Cardiac muscle cell (in vitro differentiated cells and primary cell): ENCODE measurements at places on chromosomes 6 and 20. TPM values are rescaled to one million over a fixed set of nuclear protein-coding genes. Genes with fewer than 3 reads are reported as not detected.
A peak's percentile ranks its signal among the peaks of the same experiment; 100 is the strongest.

- H3K4me3 ChIP-seq = peak overlapping the region; percentile 75
- DNase-seq = peak; percentile 31
- peaks cover 19% of the 10 kb centered on the region for H3K4me1 ChIP-seq
- peaks cover 5% of the 10 kb centered on the region for H3K27me3 ChIP-seq
Observed at GRCh38 chr6:25278261-25278913, 787 bp upstream of the CARMIL1 start.

DNA sequence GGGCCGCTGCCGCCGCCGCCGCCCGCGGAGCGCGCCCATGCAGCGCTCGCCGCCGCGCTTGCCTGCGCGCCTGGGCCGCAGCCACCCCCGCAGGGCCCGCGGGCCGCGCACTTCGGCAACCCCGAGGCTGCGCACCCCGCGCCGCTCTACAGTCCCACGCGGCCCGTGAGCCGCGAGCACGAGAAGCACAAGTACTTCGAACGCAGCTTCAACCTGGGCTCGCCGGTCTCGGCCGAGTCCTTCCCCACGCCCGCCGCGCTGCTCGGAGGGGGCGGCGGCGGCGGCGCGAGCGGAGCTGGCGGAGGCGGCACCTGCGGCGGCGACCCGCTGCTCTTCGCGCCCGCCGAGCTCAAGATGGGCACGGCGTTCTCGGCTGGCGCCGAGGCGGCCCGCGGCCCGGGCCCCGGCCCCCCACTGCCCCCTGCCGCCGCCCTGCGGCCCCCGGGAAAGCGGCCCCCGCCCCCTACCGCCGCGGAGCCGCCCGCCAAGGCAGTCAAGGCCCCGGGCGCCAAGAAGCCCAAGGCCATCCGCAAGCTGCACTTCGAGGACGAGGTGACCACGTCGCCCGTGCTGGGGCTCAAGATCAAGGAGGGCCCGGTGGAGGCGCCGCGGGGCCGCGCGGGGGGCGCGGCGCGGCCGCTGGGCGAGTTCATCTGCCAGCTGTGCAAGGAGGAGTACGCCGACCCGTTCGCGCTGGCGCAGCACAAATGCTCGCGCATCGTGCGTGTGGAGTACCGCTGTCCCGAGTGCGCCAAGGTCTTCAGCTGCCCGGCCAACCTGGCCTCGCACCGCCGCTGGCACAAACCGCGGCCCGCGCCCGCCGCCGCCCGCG, 730 bp downstream of the INSM1 start:
- no peak for DNase-seq
- peak overlapping the region; percentile 30 for H3K4me3 ChIP-seq
- H3K36me3 ChIP-seq = no peaks in the 10 kb centered on the region
- no peaks in the 10 kb centered on the region for H3K4me1 ChIP-seq

- H3K4me3 ChIP-seq = no peak overlapping the region
- H3K4me1 ChIP-seq = no peaks in the 10 kb centered on the region
- DNase-seq = peak; percentile 31
- peaks cover 57% of the 10 kb centered on the region for H3K27me3 ChIP-seq
- no peaks in the 10 kb centered on the region for H3K36me3 ChIP-seq
- H3K27ac ChIP-seq = no peak overlapping the region
Observed at GRCh38 chr20:63032861-63033793, 26.4 kb upstream of the BHLHE23 start.

- H3K36me3 ChIP-seq = no peaks in the 10 kb centered on the region
- H3K27ac ChIP-seq = peak overlapping the region; percentile 28
- no peak overlapping the region for H3K4me3 ChIP-seq
- peaks cover 11% of the 10 kb centered on the region for H3K4me1 ChIP-seq
- DNase-seq = peak; percentile 96
Observed at GRCh38 chr6:34934516-34934915, 45.5 kb downstream of the ANKS1A start.

GRCh38 chr20:51959066-51959542, 156.8 kb upstream of the SALL4 start:
- no peaks in the 10 kb centered on the region for H3K27me3 ChIP-seq
- H3K36me3 ChIP-seq = no peaks in the 10 kb centered on the region
- no peak overlapping the region for H3K27ac ChIP-seq
- peak; percentile 55 for DNase-seq

DNA sequence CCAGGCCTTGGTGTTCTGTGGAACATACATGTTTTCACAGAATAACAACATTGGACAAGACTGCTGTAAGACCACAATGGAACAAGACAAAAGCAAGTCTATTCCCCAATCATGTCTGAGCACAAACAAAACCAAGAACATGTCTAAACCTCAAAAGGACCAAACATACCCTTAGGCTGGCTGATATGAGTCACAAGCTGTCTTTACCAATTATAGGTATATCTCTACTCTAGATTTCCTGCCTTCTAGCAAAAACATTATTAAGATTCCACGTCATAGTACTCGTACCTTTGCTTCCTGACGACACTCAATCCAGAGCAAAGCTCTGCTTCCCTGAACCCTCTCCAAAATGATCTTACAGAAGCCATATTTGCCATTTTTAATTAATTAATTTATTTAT, 15.4 kb upstream of the L3MBTL1 start:
- no peak overlapping the region for H3K27ac ChIP-seq
- no peaks in the 10 kb centered on the region for H3K36me3 ChIP-seq
- no peak overlapping the region for H3K4me3 ChIP-seq
- H3K4me1 ChIP-seq = no peaks in the 10 kb centered on the region

- peaks cover under 1% of the 10 kb centered on the region for H3K36me3 ChIP-seq
- no peak overlapping the region for H3K27ac ChIP-seq
- no peaks in the 10 kb centered on the region for H3K27me3 ChIP-seq
- no peak for DNase-seq
- H3K4me1 ChIP-seq = peaks cover 12% of the 10 kb centered on the region
Observed at GRCh38 chr20:64077094-64077493, 2.2 kb downstream of the RGS19 start.

GRCh38 chr6:45591306-45591705, 213.6 kb upstream of the SUPT3H start:
- H3K4me1 ChIP-seq = no peaks in the 10 kb centered on the region
- no peak for DNase-seq
- no peaks in the 10 kb centered on the region for H3K27me3 ChIP-seq
- no peaks in the 10 kb centered on the region for H3K36me3 ChIP-seq
- no peak overlapping the region for H3K27ac ChIP-seq

- no peaks in the 10 kb centered on the region for H3K4me1 ChIP-seq
- no peaks in the 10 kb centered on the region for H3K27me3 ChIP-seq
- H3K4me3 ChIP-seq = no peak overlapping the region
- no peaks in the 10 kb centered on the region for H3K36me3 ChIP-seq
- no peak for DNase-seq
- no peak overlapping the region for H3K27ac ChIP-seq
Observed at GRCh38 chr6:151483994-151484393, 9.8 kb upstream of the CCDC170 start.

- H3K4me3 ChIP-seq = no peak overlapping the region
- H3K27ac ChIP-seq = no peak overlapping the region
- no peaks in the 10 kb centered on the region for H3K27me3 ChIP-seq
- H3K36me3 ChIP-seq = no peaks in the 10 kb centered on the region
- DNase-seq = peak; percentile 88
- H3K4me1 ChIP-seq = no peaks in the 10 kb centered on the region
Observed at GRCh38 chr6:35139924-35140638, 1.1 kb downstream of the TCP11 start.

DNA sequence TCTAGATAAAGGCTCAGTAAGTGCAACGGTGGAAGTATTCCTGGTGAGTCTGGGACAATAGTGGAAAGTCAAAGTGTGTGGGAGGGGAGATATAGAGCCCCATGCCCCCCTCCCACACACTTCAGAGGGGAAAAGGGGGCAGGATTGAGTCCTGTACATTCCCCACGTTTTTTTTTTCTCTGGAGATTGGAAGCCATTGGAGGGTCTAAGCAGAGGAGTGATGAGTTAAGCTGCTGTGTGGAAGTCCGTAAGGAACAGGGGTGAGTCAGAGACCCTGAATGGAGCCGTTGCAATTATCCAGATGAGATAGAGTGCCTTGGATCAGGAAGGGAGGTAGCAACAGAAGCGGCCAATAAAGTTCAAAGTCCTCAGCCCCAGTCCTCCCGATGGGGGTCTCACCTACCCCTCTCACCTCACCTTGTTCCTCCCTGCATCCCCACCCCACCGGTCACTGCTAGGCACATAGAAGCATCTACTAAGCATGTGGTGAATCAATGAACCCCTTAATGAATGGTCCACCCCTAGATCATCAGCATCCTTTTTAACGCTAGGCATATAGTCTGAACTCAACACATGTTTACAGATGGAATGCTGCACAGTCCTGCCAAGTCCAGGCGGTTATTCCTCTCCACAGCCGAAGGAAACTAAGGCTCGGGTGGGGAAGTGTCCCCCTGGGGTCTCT, 662 bp upstream of the SLC9A8 start:
- H3K36me3 ChIP-seq = peaks cover under 1% of the 10 kb centered on the region
- H3K27me3 ChIP-seq = no peaks in the 10 kb centered on the region
- no peak for DNase-seq
- peak overlapping the region; percentile 81 for H3K4me3 ChIP-seq
- peak overlapping the region; percentile 74 for H3K27ac ChIP-seq

DNA sequence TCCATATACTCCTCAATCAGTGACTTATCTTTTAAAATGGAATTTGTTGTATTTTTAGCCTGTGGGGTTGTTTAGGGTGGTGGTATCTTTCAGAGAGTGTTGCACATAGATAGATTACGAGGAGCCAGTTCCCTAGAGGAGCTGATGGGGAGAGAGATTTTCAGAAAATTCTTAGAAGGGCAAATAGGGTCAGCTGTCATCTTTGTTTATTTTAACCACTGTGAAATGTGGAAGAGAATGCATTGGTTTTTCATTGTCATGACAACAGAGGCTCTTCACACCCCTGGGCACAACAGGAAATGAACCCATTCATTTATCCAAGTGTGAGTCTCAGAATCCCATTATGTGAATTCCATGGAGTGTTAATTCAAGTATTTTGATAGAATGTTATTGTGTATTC, 188.4 kb downstream of the JARID2 start:
- H3K36me3 ChIP-seq = no peaks in the 10 kb centered on the region
- H3K4me1 ChIP-seq = peaks cover 63% of the 10 kb centered on the region
- H3K27me3 ChIP-seq = no peaks in the 10 kb centered on the region
- no peak overlapping the region for H3K27ac ChIP-seq

GRCh38 chr6:112787371-112787770, 440.2 kb downstream of the RFPL4B start:
- no peak overlapping the region for H3K27ac ChIP-seq
- peaks cover 3% of the 10 kb centered on the region for H3K4me1 ChIP-seq
- DNase-seq = no peak

The ZBP1 gene
- total RNA-seq = not detected in 2 replicates

The FNDC11 gene
- total RNA-seq = 3.4 and 3.7 TPM in 2 replicates

The WFDC10B gene
- total RNA-seq = not detected in 2 replicates

The GOPC gene
- total RNA-seq = 30.5 and 51.4 TPM in 2 replicates

The MYMX gene
- total RNA-seq = 0.21 TPM in 1 of 2 replicates, not detected in the other

The SYNE1 gene
- 42.2 and 83.9 TPM in 2 replicates for total RNA-seq
